ENCODE measurements at places on chromosomes 7 and 10. TPM values are rescaled to one million over a fixed set of nuclear protein-coding genes. Genes with fewer than 3 reads are reported as not detected.

DNA sequence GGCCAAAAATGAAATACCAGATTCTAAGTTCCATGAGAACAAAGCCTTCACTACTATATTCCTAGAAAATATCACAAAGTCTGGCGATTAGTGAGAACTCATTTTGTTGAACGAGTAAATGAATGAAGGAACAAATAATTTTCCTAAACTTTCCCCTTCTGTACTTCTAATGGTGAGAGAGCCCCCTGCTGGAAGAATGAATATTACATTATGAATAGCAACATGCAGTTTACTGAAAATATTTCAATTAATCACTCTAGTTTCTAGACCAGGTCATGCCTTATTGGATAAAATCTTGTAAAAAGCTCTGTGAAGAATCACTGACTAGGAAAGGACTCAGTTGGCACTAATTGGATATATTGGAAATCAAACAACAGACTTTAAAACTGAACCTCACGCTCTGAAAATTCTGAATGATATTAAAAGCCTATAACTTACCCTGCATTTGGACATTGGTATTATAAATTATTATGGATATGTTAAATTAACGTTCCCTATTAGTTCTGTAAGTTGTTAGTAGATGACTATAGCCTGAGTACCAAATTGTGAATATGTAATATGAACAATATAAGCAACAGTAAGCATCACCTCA lies 32.4 kb upstream of the MTPN start:
- peak; percentile 58 for DNase-seq

GRCh38 chr7:70189776-70190175 lies 591.5 kb downstream of the AUTS2 start:
- no peak for DNase-seq

GRCh38 chr10:106571192-106571946 lies 593.1 kb downstream of the SORCS1 start:
- DNase-seq = peak; percentile 40

GRCh38 chr7:27168265-27168947 lies 3.1 kb upstream of the HOXA9 start:
- DNase-seq = peak; percentile 60

- DNase-seq = no peak
Observed at GRCh38 chr10:75924309-75924902, 493.0 kb downstream of the LRMDA start.

DNA sequence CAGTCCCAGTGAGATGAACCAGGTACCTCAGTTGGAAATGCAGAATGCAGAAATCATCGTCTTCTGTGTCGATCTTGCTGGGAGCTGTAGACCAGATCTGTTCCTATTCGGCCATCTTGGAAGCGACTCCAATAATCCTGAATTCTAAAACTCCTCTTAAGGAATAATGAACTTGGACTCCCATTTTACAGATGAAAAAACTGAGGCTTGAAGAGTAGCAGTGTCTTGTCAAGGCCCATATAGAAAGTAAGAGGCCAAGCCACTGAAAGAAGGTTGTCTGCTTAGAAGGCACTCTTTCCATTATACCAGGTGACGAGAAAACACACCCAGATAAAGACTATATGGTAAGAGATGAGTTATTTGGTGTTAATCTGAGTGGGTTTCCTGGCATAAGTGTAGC lies 148.6 kb upstream of the LAMB4 start:
- no peak for DNase-seq

DNA sequence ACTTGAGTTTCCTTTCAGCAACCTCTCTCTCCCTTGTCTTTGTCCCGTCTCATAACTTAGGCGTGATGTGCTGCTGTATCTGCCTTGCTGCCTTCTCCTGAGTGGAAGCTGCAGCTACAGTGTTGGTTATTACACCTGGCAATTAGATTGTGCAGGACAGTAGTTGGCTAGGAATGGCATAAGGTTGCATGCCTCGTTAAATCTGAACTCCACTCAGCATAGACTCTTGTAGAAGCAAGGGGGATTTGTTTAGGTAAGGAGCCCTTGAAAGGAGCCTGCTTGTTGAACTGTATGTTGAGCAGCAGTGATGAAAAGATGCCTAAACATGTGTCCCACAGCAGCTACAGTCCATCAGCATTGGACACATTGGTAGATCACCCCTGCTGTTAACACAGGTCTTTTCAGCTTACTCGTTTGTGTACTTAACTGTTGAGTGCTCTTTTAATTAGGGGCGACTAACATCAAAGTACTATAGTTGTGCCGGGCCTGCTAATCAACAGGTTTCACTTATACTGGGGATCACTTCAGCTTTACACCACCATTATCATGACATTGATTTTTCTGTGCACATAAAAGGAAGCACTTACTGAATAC lies 225.0 kb downstream of the AUTS2 start:
- DNase-seq = no peak

GRCh38 chr10:30116041-30116491 lies 56.7 kb upstream of the JCAD start:
- no peak for DNase-seq

GRCh38 chr7:83648464-83649241 lies at the start of gene SEMA3E:
SEMA3E (minus strand) TSS chr7:83649139.
- DNase-seq = peak; percentile 9

DNA sequence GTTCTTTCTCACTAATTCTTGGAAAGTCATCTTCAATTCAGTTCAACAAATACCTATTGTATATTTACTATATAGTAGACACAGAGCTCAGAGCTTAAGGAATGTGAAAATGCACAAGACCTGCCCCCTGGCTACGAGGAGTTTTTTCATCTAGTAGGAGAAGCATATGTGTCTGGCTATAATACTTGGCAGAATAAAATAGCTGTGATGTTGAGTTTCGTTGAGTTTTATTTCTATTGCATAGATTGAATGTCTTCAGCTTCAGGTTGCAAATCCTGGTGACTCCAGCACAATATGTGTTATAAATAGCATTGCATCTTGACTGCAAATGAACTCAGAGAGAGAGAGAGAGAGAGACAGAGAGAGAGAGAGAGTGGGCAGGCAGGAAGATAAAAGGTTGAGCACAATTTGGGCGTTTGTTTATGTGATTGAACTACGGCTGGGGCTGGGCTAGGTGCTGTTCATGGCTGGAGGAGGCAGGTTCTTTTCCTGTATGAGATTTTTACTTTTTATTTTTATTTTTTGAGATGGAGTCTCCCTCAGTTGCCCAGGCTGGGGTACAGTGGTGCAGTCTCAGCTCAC lies 229.6 kb downstream of the GALNT17 start:
- DNase-seq = no peak

AKR1D1 gene
- total RNA-seq = not detected

SPDYE2B gene
- not detected for total RNA-seq

POLR2J3 gene
- total RNA-seq = 7.9 TPM

STEAP4 gene
- total RNA-seq = 0.02 TPM

LRRN3 gene
- 5.9 TPM for total RNA-seq

CALCR gene
- not detected for total RNA-seq

All from M059J (cell line).